ENCODE measurements at places on chromosomes 6 and 20.

DNA sequence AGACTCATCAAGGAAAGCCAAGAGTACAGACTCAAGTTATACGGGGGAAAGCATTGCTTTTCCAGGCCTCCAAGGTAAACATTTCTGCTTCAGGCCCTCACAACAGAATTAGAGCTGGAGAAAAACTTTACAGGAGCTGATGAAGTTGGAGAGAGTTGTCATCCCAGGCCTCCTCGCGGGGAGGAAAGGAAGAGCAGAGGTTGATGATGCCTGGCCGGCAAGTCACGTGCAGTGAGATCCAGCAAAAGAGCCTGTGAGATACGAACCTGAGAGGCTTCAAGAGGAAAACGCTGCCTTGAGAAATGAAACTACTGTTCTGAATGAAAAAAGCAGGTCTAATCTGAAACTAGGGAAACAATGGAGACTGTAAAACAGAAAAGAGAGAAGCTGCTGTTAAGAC is 122.9 kb downstream of the FAM120B start:
- DNase-seq = no peak

DNA sequence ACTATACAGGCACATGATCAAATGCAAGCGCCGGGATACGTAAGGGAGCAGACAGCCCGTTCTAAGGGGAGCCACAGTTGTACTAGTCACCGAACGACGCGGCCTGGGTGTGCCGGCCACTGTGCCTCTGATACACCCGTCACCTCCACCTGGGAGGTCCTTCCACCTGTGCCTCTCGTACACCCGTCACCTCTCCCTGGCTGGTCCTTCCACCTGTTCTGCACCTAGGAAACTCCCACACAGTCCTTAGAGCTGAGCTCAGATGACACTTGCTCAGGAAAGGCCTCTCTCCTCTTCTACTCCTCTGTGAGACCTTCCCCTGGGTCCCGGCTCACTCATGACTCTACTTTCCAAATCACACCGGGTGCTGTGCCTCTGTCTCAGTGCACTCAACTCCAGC is 245.0 kb downstream of the TTLL2 start:
- no peak for DNase-seq

GRCh38 chr6:2917801-2918445 is 14.8 kb upstream of the SERPINB9 start:
- DNase-seq = no peak

- DNase-seq = no peak
Observed at GRCh38 chr20:52405417-52405816, 213.8 kb upstream of the ZFP64 start.

DNA sequence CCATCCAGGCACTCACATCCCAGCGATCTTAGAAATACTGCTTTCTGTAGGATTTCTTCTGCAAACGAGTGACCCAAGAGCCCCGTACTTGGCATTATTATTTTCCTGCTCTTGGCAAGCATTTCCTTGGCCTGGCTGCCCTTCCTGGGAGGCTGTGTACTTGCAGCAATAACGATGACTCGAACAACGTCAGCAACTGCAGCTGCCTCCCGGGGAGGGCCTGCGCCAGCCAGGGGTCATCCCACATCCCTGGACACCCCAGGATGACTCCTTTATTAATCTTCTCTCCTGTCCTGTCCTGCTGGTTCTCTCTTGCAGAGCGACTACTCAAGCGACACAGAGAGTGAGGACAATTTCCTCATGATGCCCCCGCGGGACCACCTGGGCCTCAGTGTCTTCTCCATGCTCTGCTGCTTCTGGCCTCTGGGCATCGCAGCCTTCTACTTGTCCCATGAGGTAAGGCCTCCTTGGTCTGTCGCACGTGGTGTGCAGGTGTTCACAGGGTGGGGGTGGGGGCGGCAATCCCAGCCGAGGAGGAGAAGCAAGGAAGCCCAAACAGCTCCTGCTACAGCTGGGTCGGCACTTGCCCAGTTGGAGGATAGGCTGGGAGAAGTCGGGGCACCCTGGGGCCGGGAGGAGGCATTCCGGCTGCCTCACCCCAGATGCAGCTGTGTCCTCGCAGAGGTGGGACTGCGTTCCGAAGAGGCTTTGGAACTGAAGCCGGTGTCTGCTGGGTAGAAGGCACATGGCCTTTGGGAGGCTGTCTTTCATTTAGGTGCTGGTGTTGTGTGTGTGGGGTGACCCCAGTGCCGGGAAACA is 115.3 kb downstream of the SYNDIG1 start:
- no peak for DNase-seq

- no peak for DNase-seq
Observed at GRCh38 chr20:19976595-19977372, 40.4 kb upstream of the NAA20 start.

DNA sequence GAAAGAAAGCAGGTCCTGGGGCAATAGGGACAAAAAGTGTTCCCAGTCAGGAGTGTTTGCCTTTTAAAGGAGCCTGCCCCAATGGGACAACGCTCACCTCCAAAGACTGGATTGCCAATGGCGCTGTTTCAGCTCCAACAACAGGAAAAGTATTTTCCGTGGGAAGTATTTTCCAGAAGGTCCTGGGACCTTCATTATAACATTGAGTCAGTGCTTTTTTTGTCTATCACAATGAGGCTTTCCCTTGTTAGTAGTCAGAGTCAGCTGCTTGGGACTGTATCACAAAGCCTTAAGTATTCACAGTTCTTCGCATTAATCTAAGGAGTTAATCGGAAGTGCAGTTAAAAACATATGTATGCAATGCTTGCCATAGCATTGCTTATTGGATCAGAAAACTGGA is 17.3 kb downstream of the TRAF3IP2 start:
- no peak for DNase-seq

GRCh38 chr6:167495506-167496401 is 170.9 kb downstream of the TTLL2 start:
- DNase-seq = no peak

GRCh38 chr6:41747256-41748101 is at the start of gene PGC:
Gene PGC, minus strand, starts transcription at chr6:41747397. Its CDS starts 63 bp downstream, at chr6:41747334.
- DNase-seq = no peak

DNA sequence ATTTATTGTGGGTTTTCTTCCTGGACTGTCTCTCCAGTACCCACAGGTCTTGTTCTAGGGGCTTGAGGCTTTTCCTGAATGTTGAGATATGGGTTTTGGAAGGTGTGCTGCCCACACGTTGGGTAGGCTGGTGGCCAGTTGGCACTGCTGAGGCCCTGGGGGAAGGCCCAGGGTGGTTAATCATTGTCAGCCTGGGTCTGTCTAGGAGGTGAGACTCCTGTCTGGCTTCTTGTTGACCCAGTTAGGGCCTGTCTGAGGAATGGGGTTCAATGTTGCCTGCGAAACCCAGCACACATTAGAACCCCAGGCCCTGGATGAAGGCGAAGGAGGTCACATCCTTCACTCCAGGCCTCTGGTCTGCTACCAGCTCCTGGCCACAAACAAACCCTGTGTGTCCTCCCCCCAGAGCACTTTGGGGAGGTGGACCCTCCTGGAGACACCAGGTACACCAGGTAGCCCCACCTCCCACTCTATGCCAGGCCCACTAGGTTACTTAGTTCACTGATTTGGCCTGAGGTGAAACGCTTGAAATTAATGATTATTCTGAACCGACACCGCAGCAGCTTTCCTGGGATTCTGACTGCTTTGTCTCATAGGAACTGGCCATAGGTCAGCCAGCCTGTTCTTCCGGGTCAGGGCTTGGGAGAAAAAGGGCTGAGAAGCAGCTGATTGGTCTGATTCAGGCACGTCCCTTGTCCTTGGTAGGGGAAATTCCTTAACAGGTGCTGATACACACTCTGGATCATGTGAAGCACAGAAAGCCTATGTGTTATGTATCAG is 15.2 kb downstream of the DNMT3B start:
- DNase-seq = no peak

- no peak for DNase-seq
Observed at GRCh38 chr6:41325446-41326066, 9.9 kb upstream of the NCR2 start.

GRCh38 chr20:35910254-35910653 is 44.0 kb downstream of the SCAND1 start:
- no peak for DNase-seq

DNA sequence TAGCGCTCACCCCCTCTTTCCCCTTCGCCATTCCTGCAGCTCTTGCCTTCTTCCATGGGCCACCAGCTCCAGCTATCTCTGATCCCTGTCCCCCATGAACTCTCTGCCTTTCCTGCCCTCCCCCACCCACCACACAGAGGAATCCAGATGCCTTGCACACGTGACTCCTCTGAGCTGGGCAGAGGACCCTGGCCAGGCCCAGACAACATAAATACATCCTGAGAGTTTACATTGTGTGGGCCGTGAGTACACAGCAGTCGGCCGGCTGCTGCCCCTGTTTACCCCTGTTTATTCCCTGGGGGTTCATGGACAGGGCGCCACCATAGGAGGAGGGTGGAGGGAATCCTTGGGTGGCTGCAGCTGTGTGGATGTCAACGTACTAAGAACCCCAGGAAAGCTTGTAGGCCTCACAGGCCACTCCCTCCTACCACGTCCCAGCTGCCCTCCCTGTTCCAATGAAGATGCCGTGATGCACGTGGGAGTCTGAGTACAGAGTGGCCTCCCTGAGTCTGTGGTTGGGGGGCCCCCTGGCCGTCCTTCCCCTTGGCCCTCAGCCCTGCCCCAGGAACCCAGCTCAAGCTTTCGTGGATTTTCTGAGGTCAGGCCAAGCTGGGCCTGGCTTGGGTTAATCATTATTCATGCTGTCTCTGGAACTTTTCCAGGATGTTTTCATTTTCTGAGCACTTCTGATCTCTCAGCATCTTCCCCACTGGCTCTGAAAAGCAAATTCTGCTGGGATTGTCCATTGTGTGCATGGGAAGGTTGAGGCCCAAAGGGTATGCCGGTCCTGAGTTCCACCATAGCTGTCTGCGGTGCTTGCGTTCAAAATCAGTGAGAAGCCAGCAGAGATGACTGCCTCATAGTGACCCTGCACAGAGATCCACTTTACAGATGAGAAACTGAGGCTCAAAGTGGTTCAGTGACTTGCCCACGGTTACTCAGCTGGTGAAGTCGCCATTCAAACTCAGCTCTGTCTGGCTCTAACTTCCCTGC is 136.3 kb downstream of the MRPL14 start:
- no peak for DNase-seq

DNA sequence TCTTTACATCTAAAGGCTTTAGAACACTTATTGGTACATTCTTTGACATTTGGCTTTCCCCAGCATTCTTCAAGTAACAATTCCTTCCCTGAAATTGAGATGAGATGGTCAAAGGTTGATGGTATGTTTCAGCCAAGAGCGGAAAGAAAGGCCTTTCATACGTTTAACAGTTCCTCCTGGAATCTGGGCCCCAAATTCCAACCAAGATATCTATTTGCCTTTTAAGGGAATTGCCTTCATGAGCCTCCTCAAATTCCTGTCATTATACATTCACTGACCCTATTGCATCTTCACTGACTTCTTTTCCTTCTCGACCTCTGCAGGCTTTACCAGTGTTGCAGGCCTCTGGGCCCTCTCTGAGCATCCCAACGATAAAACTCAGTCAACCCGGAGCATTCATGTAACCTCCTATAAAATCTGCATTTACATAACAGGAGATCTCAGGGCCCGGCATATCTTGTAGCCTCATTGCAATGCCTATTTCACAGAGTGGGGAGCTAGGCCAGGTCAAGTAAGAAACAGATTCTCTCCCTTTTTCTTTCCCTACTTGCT is 18.3 kb upstream of the WFDC9 start:
- DNase-seq = no peak

GRCh38 chr6:36413489-36414480 is 26.3 kb upstream of the ETV7 start:
- no peak for DNase-seq

- DNase-seq = no peak
Observed at GRCh38 chr6:23137611-23138010, 568.2 kb downstream of the HDGFL1 start.

- no peak for DNase-seq
Observed at GRCh38 chr6:2197984-2198383, 47.4 kb downstream of the GMDS start.

DNA sequence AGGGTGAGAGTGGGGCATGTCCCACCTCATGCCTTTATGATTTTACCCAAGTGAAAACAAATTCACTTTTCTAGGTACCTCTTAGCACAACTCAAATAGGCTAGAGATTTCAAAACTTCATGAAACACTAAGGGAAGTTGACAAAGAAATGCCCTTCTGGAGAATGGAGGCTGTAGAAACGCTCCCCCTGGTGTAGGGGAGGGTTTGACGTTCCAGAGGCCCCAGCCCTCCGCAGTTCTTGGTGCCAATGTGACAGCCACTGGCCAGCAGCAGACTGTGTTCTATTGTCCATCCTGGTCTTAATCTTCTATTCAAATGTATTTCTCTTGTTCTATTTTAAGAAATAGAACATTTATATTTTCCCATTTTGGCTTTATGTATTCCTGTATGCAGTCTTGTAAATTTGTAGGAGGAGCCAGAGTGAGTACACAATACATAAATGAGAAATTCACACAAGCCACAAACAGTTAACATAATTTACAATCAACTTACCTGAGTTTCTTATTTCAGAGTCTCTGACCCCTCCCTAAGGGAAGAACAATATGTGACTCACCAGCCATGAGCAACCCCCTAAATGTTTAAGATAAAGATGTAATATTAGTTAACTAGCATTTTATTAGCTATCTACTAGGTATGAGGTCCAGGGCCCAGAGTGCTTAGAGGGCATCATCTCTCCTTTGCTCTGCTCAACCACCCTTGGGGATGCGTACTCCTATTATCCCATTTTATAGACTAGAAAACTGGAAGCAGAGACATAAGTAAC is 8.8 kb upstream of the MUC21 start:
- DNase-seq = no peak

- no peak for DNase-seq
Observed at GRCh38 chr6:38509713-38510112, 130.0 kb downstream of the BTBD9 start.

DNA sequence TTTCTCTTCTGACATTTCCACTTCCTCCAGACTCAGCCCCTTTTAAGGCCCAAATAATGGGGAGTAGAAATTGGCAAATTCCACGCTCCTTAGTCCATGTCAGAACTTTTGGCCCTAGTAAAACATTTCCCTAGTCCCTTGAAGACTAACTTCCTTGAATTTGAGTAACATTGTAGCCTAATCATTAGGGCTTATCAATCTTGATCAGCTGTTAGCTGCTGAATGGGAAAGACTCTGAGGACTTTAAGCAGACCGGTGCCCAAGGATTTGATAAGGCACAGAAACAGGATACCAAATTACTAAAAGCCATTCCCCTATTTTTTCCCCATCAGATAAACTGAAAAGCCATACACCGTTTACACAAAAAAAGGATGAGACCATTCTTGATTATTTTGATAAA is 37.0 kb upstream of the ECI2 start:
- no peak for DNase-seq

- DNase-seq = no peak
Observed at GRCh38 chr20:36333841-36334240, 27.7 kb downstream of the DLGAP4 start.

Data from cortex of kidney (tissue), 1 donor.